ENCODE measurements at places on chromosomes 2 and 18. TPM values are rescaled to one million over a fixed set of nuclear protein-coding genes. Genes with fewer than 3 reads are reported as not detected.

MAP3K19 gene
- not detected for polyA plus RNA-seq

KCNG3 gene
- polyA plus RNA-seq = not detected

TOGARAM2 gene
- 0.15 TPM for polyA plus RNA-seq

C1QL2 gene
- not detected for polyA plus RNA-seq

SOX11 gene
- 35.4 TPM for polyA plus RNA-seq

ERICH2 gene
- 0.70 TPM for polyA plus RNA-seq

RBM44 gene
- polyA plus RNA-seq = 1.2 TPM

FSHR gene
- polyA plus RNA-seq = 0.73 TPM

CNDP1 gene
- polyA plus RNA-seq = 0.19 TPM

COLEC12 gene
- polyA plus RNA-seq = 56.6 TPM

GPR45 gene
- polyA plus RNA-seq = not detected

CHRND gene
- 117 TPM for polyA plus RNA-seq

BUB1 gene
- 10.6 TPM for polyA plus RNA-seq

ITSN2 gene
- 22.5 TPM for polyA plus RNA-seq

PEX13 gene
- polyA plus RNA-seq = 26.3 TPM

RAX gene
- polyA plus RNA-seq = not detected

IL36RN gene
- polyA plus RNA-seq = 0.34 TPM

LYPD6 gene
- polyA plus RNA-seq = 2.2 TPM

ST6GAL2 gene
- 1.9 TPM for polyA plus RNA-seq

TLX2 gene
- not detected for polyA plus RNA-seq

SRD5A2 gene
- polyA plus RNA-seq = not detected

DPY30 gene
- 37.9 TPM for polyA plus RNA-seq

ASTL gene
- polyA plus RNA-seq = 0.11 TPM

ARHGEF33 gene
- polyA plus RNA-seq = 1.2 TPM

PDE11A gene
- 0.79 TPM for polyA plus RNA-seq

CCL20 gene
- polyA plus RNA-seq = 0.36 TPM

GPR17 gene
- polyA plus RNA-seq = 6.5 TPM
